ENCODE measurements at places on chromosomes 12 and 14.

DNA sequence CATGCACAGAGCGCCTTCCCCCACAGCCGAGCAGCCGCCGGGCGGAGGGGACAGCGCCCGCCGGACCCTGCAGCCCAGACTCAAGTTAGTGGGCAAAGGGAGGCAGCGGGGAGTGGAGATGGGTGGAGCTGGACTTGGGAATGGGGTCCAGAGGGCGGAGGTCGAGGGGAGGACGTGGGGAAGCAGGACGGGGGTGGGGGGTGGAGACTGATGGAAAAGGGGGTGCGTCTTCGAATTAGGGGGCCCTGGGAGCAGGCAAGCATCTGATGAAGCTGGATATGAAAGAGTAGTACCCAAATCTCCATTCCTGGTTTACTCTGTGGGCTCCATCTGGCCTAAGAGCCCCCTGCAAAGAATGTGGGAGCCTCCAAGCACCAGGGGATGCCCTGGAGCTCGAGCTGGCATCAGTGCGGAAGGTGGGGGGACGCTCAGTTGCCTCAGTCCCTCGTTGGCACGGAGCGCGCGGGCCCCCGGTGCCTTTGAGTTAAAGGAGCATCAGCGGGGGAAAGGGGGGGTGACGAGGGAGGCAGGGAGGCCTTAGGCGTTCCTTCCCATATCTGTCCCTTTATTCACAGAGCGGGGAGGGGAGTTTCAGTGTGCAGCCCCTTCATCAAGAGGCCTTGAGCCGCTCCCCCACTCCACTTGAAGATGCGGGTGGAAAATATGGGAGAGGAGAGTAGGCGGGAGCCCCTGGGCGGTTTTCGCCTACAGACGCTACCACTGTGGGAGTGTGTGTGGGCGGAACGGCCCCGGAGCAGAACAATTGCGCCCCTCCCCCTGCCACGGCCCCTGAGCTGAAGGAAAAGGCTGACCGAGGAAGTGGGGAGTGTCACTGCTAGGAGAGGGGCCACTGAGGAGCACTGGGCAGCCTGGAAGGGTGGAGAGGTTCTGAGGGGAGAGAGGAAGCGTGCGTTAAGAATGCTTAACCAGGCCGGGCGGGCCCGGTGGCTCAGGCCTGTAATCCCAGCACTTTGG, 644 bp downstream of the NAB2 start:
- DNase-seq = peak; percentile 31

DNA sequence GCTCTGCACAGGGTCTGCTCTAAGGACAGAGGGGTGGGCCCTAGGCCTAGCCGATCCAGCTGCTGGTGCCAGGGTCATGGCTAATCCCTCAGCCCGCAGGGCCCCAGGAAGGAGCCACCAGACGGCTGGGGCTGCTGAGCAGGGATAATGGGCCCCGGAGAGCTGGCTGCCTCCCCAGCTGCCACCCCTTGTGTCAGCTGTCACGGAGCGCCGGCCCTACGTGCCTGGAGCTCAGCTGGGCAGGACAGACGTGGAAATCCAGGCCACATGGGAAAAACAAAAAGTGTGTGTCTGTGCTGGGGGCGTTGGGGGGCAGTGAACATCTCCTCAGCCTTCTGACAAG, 36.2 kb downstream of the CHGA start:
- no peak for DNase-seq

DNA sequence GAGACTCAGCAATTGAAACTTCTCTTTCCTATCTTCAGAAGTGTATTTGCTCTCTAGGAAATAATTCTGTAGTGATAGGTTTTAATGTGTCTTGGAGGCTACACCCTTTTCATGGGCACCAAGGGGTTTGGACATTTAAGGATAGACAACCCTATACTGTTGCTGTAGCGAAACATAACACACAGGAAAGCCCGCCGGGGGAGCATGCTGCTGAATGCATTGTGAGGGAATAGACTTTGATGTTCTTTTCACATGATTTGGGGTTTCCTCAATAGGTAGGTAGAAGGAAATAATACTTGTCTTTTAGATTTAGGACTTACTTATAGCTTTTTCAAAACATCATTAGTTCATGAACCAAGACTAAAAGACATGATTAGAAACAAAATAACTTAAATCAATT, 97.0 kb downstream of the PELI2 start:
- DNase-seq = no peak

DNA sequence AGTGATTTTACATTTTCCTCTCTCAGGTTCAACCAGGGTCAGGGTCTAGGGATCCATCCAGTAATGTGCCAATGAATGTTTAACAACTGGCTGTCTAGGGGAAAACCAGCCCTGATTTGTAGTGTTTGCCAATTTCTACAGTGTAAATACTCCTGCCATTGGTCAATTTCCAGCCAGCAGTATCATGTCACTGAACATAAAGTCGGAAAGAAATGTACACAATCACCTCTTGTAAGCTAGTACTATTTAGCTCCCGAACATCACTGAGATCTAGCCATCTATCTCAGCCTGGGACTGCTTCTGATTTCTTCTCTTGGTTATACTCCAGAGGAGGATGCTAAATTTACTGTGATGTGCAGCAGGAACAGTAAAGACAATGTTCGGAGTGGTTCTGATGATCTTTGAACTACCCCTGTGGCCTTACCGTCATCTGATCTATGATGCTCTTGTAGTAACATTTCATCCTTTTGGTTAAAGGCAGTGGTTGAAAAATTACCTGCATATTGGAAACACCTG, 36.7 kb upstream of the EGLN3 start:
- no peak for DNase-seq

DNA sequence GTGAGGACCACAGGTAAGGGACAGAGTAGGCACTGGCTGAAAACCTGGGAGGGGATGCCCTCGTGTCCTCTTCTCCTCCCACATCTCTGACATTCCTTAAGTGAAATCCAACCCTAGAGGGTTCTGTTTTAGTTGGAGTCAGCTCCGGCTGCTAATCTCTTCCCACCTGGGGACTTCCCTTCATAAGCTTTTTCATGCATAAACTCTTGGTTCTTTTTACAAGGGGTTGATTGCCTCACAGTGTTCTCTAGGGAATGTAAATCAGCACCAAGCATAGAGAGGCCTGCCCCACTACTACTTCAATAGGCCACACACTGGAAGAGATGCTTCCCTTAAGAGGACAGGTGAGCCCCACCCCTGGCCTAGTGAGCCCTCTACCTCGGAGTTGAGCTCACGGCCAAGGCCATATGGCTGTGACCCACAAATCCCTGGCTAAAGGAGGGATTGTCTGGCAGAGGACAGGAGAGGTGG, 3.2 kb upstream of the SYNDIG1L start:
- no peak for DNase-seq

DNA sequence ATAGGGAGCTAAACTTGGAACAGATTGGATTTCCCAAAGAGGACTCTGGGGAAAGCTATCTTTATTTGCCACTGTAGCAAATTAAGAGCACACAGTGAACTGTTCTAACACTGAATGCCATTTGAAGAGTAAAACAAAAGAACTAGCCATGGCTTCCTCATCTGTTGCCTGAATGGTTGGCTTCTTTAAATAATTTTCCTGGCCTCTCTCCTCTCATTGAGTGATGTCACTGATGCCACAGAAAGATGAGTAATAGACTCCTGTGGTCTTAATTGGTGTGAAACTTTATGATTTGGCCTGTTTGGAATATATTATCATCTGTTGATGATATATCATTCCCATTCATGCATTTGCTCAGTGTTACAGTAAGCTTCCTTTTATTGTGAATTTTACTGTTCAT, 42.5 kb downstream of the WDR20 start:
- DNase-seq = no peak

GRCh38 chr12:94098466-94098865, 49.9 kb upstream of the PLXNC1 start:
- DNase-seq = no peak

- DNase-seq = no peak
Observed at GRCh38 chr14:94770251-94770749, 387 bp upstream of the GSC start.

- no peak for DNase-seq
Observed at GRCh38 chr12:22979854-22980469, 355.0 kb downstream of the ETNK1 start.

DNA sequence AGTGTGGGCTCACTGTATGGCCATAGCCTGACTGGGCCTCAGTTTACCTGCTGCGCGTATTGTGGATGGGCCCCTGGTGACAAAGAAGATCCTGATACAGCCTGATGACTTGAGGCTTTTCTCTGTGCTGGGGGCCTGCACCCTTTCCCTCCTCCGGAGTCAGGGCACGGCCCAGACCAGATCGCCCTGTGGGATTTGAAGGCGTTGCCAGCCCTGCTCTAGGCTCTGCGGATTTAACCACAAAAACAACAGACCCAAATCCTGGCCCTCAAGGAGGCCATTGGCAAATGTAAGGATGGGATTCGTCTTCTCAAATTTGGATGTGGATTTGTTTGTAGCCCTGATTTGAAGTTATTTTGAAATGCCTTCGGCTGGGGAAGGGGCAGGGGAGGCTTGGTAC, 195.8 kb downstream of the TSPAN9 start:
- DNase-seq = no peak

DNA sequence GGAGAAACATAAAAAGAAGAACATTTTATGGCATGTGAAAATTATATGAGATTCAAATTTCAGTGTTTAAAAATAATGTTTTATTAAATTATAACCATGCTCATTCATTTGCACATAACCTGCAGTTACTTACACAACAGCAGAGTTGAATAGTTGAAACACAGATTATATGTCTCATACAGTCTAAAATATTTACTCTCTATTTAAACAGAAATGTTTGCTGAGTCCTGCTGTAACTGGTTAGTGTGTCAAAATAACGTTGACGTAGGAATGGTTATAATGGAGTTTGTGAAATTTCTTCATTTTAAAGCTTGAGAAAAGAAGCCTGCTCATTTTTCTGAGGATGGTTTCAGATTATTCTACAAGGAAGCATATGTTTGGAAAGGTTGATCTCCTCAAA, 196.5 kb upstream of the GARIN2 start:
- no peak for DNase-seq

GRCh38 chr14:64114796-64115195, 179.4 kb downstream of the ESR2 start:
- no peak for DNase-seq

DNA sequence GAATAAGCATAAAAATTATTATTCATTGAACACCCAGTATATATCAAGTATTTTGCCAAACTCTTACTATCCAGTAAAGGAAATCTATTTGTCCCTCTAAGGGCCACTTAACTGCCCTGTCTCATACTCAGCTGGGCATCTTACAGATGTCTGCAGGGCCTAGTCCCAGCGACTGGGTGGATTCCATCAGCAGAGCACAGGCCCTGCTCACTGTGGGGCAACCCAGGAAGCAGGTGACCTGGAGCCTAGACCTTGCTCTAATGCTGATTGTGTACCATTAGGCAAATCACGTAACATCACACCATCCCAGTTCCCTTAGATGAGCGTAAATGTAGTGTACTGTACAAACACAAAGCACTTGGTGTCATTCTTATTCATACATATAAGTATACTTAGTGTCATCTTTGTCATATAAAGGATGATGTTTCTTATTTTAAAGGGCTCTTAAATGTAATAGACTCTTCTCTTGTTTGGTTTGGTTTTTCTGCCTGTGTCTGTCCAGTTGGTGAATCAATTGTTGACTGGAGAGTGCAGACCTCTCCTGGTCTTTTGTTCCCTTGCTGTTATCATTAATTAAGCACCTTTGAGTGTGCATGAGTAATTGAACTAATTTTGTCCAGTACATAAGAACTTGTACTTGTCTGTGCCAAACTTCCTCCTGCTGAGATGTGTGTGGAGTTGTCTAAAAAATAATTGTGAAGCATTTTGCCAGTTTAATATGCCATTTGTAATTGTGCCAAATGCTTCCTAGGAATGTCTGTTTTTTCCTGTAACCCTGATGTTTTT, 49.3 kb downstream of the RAB35 start:
- no peak for DNase-seq

DNA sequence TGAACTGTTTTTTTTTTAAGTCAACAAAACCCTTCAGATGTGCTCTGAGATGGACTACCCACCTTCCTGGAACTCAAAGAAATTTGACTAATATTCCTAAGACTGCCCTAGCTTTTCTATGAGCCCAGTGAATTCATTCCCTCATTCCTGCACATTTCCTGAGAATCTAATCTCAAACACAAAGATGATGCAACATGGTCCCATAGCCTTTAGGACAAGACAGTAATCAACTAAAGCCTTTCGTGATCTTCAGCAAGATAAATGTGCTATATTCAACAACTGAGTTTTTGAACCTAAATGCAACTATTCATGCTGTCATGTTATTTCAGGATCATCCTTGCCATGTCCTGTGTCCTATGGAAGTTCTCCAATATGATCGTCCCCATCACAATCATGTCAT, 5.0 kb downstream of the SETD3 start:
- DNase-seq = no peak

- DNase-seq = no peak
Observed at GRCh38 chr12:129772501-129773493, 131.0 kb downstream of the TMEM132D start.

DNA sequence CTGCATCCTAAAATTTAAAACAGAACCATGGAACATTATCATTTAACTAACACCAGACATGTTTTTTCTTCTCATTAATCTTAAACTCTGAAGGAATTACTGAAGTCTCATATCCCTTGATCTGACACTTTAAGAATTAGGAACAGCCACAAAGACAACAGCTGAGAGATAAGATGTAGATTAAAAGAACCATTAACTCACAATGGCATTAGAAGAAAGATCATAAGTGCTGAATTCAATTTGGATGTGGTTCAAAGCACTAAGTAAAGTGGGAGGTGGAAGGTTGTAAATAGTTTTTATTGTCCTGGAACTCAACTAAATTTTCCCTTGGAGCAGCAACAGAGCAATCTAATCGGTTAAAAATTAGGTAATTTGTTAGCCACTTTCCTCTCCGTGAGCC, 199.0 kb upstream of the ATP2B1 start:
- no peak for DNase-seq

GRCh38 chr12:58174316-58174715, 232.9 kb downstream of the ATP23 start:
- no peak for DNase-seq

DNA sequence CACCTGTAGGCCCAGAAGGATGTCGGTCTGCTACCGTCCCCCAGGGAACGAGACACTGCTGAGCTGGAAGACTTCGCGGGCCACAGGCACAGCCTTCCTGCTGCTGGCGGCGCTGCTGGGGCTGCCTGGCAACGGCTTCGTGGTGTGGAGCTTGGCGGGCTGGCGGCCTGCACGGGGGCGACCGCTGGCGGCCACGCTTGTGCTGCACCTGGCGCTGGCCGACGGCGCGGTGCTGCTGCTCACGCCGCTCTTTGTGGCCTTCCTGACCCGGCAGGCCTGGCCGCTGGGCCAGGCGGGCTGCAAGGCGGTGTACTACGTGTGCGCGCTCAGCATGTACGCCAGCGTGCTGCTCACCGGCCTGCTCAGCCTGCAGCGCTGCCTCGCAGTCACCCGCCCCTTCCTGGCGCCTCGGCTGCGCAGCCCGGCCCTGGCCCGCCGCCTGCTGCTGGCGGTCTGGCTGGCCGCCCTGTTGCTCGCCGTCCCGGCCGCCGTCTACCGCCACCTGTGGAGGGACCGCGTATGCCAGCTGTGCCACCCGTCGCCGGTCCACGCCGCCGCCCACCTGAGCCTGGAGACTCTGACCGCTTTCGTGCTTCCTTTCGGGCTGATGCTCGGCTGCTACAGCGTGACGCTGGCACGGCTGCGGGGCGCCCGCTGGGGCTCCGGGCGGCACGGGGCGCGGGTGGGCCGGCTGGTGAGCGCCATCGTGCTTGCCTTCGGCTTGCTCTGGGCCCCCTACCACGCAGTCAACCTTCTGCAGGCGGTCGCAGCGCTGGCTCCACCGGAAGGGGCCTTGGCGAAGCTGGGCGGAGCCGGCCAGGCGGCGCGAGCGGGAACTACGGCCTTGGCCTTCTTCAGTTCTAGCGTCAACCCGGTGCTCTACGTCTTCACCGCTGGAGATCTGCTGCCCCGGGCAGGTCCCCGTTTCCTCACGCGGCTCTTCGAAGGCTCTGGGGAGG, at the start of gene LTB4R:
Gene LTB4R, plus strand, starts transcription at position 857 of the 959 bp plus-strand sequence. CDS start 4,150 bp downstream, outside the sequence.
- DNase-seq = peak; percentile 58

GRCh38 chr12:63843254-63843720, 1.2 kb upstream of the SRGAP1 start:
- no peak for DNase-seq

Measured in GF-D8 (cell line).